ENCODE measurements at places on chromosomes 7 and 10.

DNA sequence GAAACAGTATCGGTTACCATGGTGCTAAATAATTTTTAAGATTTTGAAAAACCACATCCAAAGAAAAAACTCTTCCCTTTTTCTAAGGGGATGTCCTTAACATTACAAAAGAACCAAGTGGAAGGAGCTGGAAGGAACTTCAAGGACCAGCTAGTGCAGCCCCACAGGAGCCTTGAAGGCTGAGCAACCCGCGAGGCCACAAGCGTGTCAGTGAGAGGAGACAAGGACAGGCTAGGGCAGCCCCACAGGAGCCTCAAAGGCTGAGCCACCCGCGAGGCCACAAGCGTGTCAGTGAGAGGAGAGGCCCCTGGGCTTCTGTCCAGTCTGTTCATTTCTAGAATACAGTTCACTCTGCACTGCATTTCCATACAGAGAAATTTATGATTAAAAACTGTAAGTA, 80.1 kb upstream of the ATP6V0A4 start:
- DNase-seq, result no peak

DNA sequence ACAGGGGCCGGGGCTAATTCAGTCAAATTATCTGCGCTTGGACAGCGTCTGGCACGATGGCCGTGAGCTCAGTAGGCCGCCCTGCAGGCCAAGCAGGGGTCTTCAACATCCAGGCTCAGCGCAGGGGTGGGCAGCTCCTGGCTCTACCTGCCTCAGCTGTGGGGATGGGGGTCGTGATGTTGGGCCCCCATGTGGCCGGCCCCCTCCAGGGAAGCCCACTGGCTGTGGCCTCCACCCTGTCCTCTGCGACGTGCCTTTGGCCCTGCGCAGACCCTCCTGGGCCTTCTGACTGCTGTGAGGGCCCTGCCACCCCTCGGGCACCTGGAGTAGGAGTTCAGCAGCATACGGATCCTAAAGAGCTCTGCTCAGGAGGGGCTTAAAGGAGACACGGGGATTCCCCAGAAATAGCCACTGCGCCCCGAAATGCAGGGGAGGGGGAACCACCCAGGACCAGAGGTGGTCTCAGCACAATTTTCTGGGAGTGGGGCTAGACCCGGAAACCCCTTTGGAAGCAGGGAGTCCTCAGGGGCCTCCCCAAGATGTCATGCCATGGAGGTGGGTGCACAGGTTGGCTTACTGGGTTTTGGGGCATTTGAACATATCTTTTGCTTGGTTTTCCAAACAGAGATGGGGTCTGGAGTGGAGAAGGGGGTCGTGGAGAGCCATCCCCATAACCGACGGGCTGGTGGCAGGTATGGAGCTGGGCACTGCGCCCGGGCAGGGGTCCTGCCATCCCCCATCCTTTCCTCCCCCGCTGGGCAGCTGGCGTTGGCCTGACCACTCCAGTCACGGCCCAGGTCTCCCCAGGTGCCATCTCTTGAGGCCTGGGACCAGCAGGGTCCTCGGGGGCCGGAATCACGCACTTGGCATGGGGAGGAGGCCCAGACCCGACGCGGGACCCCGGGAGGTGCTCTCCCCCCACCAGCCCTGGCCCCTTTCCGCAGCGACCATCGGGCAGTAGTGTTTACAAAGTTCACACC, 4.0 kb upstream of the ADAP1 start:
- DNase-seq, result no peak

GRCh38 chr10:76306856-76307255, 875.4 kb downstream of the LRMDA start:
- no peak for DNase-seq

DNA sequence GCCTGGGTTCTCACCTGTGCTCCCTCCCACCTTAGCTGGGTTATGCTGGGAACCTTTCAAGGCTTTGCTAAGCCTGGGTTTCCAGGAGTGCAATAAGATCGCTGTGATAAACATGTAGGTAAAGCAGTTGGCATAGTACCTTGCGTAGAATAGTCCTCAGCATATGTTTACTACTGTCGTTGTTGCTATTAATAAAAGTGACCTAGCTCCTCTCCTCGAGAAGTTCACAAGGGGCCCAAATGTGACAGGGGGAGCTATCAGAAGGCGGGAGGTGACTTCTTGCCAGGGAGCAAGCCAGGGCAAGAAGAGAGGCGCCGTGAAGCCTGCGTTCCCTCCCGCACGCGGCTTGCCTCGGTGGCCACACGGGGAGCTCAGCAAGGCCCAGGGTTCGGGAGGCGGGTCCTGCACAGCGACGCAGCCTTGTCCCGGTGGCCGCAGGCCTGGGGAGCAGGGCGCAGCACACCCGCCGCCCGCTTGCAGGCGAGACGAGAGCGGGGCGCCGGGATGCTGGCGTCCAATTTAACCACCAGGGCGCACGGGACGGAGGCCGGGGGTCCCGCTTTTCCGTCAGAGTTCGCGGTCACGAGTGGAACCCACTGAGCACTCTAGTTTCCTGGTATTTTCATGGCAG, 106.2 kb downstream of the SNX10 start:
- DNase-seq, result peak; percentile 38

DNA sequence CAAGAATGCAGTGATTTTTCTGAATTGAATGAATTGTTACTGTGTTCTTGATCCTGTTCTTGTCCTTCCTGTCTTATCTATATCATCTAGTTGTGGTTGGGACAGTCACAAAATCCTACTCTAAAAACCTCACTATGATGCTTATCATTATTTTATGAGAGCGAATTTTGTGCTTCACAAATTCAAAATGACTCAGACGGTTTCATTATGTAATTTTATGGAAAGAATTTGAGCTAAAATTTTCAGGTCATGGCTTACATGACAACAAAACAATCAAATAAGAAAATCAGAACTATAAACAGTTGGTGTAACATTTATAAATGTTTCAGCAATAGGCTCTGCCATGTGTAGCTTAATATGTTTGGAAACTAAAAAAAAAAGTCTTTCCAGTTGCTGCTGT, 6.9 kb downstream of the PRKAR2B start:
- DNase-seq, result no peak

- no peak for DNase-seq
Measured at GRCh38 chr7:66187905-66188304, 17.2 kb upstream of the TPST1 start.

GRCh38 chr10:33674491-33674890, 340.0 kb upstream of the NRP1 start:
- no peak for DNase-seq

DNA sequence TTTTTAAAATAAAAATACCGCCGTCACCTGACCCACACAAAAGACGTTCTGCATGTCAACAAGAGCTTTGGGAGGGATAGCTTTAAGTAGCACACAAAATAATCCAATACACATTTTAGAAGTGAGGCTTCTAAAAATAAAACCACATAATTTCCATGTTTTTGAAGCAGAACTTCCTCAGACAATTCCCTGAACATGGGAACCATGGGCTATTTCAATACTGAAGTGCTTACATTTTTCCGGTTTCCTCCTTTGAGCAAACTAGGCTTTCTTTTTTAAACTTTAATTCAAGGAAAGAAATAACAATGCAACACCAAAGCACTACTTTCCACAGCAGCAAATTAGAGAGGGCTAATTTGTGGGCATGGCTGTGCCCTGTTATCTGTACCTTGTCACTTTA, 59.9 kb downstream of the ELMO1 start:
- no peak for DNase-seq

GRCh38 chr10:85673270-85673669, 693.3 kb downstream of the GRID1 start:
- DNase-seq, result no peak

- no peak for DNase-seq
Measured at GRCh38 chr7:150335774-150336112, 5.7 kb downstream of the RARRES2 start.

DNA sequence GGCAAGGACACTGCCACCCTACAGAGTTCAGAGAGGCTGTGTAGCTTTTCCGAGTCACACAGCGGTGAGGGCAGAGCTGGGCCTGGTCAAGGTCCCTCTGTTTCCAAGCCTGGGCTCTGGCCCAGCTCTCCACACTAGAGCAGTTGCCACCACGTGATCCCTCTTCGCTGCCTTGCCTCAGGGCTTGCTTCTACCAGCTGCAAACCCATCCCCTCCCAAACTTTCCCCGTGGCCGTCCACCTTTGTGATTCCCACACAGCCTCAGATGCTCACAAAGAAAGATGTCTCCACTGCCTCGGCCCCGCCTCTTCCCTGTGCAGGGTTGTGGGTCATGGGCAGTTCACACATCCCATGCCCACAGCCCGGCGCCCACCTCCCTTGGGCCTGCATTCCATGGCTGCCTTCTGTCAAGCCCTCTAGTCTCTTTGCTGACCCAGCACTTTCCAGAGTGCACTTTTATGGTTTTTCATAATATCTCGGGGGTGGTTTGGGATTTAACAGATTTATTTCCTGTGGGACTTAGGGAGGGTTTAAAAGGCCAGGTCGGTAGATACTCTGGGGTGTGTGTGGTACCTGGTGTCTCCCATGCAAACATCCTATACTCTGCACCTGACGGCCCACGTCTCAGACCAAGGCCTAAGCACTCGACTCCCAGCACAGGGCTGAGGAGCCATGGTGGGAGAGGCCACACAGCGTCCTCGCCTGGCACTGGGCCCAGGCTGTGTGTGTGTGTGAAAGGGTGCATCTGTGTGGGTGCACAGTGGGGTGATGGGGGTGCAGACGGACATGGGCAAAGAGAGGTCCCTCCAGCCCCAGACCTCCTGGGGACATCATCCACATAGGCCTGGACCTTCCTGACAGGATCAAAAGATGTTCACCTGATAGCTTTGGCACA, 59.6 kb downstream of the PKD1L1 start:
- DNase-seq, result no peak

DNA sequence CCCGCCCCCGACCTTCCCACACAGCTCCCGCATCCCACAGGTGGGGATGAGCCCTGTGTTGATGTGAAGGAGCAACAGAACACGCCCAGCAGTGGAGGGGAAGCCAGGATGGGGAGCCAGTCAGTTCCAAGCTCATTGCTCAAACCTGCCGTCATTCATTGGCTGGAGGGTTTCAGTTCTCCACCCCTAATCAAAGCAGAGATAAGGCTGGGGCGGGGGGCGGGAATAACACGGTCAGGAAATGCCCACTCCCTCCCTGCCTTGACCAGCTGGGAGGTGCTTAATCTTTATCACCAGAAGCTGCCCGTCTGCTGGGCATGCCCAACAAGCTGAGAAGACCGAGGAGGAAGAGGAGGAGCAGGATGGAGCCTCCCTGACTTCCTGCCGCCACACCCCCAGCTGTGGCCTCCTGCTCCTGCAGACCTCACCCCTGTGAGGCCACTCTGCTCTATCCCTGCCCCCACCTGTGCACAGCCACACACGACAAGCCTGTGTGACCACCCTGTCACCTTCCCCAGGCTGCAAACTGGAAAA, 265.1 kb downstream of the ZEB1 start:
- DNase-seq, result no peak

GRCh38 chr10:60564475-60564874, 174.8 kb upstream of the ANK3 start:
- DNase-seq, result no peak

GRCh38 chr10:114370199-114370598, 34.1 kb downstream of the AFAP1L2 start:
- DNase-seq, result no peak

- no peak for DNase-seq
Measured at GRCh38 chr10:88361995-88362807, 220.9 kb downstream of the RNLS start.

DNA sequence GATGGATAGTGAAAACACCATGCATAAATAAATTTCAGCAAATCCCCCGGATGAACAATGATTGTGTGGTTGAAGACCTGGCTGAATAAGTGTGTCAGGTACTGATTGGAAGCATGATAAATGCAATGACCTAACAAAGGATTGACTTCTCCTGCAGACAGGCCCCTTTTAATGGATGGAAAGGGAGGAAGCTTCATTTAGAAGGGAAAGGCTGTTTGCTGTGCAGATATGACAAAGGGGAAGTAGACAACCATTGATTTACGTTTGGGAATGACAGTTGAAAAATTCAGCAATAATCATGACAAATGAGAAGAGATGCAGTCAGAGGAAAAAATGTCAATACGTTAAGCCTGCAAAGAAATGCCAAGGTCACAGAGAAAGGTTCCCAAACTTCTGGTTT, 503.8 kb downstream of the LRMDA start:
- DNase-seq, result no peak

DNA sequence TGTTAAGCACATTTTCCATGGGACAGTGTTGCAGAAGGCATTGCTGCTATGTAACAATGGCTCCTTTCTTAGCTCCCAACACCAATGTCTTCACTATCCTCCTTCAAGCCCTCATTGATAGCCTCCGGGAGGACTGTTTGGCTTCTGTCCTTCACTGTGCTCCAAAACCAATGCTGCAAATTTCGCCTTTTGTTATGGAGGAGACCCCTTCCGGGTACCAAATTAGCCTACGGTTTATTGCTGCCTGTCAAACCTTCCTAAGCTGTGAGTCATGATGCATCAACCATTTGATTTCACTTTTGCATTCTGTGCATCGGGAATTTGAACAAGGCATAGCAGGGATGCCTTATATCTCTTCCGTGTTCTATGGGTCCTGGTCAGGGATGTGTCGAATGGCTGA, 432.9 kb downstream of the GATA3 start:
- no peak for DNase-seq

All from NCI-H510A treated with DMSO at 0.1 percent for 48 hours (cell line).